ENCODE measurements at places on chromosomes 3 and 15.

- DNase-seq, result no peak
Observed at GRCh38 chr3:80769683-80770082, 991.8 kb downstream of the GBE1 start.

DNA sequence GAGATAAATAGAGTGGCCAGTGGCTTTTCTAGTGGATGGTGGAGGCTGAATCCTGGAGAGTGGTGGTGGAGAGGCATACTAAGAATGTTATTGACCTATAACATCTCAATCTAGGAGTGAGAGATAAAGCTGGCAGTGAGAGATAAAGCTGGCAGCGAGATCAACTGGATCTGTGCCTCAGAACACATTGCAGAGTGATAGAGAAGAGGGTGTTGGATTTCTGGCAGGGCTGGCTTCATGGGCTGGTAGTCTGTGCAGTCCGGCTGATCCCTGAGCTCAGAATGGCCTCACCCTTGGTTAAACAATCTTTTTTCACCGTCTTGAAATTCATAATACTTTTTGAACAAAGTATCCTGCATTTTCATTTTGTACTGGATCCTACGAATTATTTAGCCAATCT is 221.2 kb downstream of the NLGN1 start:
- no peak for DNase-seq

DNA sequence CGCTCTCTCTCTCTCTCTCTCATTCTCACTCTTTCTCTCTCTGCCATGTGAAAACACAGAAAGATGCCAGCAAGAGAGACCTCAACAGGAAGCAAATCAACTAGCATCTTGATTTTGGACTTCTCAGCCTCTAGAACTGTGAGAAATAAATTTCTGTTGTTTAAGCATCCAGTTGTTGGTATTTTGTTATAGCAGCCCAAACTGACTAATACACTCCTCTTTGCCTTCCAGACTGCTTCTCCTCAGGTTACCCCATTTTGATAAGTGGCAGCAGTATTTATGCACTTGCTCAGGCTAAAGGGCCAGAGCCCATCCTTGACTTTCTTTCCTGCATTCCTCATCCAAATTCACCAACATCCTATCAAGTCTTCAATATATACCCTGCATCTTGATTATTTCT is 76.6 kb upstream of the NANOGP8 start:
- no peak for DNase-seq

DNA sequence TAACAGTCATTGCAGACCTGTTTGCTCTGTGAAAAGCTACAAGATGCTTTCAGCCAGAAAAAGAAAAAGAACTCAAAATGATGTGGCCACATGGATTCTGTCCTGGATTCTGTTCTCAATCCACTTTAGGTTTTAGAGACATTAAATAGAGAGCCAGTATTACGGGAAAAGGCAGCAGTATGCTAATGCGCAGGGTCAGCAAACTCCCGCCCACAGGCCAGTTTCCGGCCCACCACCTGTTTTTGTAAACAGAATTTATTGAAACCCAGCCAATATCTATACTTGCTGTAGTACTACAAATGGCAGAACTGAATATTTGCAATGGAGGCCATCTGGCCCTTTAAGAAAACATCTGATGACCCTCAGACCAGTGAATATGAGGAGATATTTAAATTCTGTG is 416.1 kb downstream of the ERC2 start:
- DNase-seq, result no peak

GRCh38 chr3:13002398-13003124 is 70.7 kb downstream of the IQSEC1 start:
- no peak for DNase-seq

- DNase-seq, result no peak
Observed at GRCh38 chr15:78533331-78533730, 6.9 kb upstream of the PSMA4 start.

DNA sequence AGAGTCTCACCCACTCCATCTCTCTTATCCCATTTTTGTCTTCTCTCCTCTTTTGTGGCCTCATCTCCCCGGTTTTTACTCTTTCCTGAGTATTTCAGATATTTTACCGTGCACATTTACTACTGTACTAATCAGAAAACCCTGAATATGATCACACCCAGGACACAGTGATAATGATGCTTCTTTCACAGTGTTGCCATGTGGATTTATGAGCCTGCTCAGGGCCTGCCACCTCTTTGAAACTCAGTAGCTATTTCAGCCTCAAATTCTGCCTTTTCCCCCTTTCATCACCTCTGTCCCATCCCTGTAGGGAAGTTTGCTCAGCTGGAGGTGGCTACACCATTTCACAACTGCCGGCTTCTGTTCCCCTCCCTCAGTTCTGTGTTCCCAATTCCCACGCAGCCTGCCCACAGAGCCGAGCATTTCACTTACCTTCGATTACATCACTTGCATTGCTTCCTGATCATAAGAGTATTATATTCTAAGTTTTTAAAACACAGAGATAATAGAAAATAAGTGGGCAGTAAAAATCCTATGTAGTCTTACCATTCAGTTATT is 33.2 kb downstream of the ARNT2 start:
- no peak for DNase-seq

DNA sequence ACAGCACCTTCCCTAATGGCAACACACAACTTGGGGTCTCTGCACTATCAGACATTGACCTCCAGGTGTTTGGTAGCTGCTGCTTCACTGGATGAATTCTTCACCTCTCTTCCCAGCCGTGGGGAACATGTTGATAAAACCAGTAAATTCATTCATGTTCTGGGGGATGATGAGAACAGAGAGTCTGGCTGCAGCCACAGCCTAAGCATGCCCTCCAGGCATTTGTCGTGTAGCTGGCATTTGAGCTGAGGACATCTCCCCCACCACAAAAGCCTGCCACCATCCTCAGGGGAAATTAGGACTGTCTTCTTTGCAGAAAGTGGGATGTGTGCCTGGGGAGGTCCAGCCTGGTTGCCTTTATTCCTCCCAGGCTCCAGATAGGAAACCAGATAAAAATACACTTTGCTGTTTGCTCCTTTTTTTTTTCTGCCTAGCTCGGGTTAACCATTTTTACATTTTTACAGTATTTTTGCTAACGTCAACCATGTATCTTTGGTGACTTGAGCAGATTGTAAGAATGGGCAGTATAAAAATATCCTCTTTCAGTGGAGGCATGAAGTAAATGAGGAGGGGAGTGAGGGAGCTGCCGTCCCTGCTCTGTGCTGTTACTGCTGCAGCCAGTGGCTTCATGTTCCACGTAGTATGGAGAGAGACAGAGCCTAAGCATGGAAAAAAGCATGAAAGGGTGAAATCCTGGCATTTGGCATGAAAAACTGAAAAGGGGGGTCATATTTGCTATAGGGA is 444.0 kb downstream of the EPHB1 start:
- DNase-seq, result no peak

GRCh38 chr15:92960996-92961681 is 61.0 kb downstream of the CHD2 start:
- DNase-seq, result no peak

All from coronary artery (tissue), 2 donors.